ENCODE measurements at places on chromosomes 11 and 22.
A peak's percentile ranks its signal among the peaks of the same experiment; 100 is the strongest.

DNA sequence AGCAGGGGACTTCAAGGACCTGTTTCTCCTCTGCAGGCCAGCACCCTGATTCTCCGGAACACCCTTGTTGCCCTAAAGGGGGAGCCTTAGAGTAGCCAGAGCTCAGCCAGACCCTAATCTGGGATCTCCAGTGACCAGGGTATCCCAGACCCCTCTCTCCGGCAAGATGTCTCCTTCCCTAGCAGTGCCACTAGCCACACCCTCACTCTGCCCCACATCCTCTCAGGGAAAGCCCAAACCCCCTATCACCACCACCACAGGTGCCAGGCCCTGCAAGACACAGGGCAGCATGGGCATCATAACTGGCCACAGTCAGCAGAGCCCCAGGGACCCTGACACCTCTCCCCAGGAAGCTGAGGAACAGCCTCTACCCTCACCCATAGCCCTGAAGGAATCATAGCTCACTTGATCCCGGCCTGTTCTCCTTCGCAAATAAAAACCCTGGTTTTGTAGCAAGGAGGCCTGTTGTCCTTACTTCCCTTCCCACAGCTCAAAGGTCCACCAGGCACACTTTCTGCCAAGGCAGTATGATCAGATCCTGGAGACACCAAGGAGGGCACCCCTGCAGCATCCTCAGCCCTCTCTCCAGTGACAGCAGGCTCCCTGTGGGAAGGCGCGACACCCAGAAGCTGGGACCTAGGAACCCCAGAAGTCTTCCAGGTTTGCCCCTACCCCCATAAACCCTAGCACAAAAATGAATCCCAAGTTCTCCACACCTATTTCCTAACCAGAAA lies 4.6 kb downstream of the CFL1 start:
- DNase-seq: no peak

GRCh38 chr11:69000831-69001242 lies 12.2 kb downstream of the MRGPRF start:
- DNase-seq: no peak

GRCh38 chr11:20154381-20154780 lies 5.9 kb downstream of the DBX1 start:
- DNase-seq: no peak

DNA sequence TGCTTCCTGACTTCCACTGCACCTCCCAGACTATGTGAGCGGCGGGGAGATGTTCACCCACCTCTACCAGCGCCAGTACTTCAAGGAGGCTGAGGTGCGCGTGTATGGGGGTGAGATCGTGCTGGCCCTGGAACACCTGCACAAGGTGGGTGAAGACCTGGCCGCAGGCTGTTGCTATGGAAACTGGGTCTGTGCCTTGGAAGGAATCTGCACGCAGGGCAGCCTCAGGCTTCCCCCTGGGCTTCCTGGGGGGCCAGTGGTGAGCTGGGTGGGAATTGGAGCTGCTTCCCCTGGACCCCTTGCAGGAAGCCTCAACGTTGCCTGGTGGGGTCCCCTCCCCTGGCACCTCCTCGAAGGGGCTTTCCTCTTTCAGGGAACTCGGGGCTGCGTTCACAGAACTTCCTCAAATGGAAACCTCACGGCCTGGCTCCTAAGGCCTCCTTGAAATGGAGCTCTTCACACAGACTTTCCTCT lies 1.5 kb downstream of the RPS6KA4 start:
- DNase-seq: peak; percentile 53

DNA sequence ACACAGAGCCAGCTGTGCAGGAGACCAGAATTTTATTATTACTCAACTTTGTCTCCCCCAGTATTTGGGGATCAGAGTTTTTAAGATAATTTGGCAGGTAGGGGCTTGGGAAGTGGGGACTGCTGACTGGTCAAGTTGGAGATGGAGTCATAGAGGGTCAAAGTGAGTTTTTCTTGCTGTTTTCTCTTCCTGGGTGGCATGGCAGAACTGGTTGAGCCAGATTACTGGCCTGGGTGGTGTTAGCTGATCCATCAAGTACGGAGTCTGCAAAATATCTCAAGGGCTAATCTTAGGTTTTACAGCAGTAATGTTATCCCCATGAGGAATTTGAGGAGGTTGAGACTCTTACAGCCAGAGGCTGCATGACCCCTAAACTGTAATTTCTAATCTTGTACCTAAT lies 153.5 kb downstream of the OR4C45 start:
- DNase-seq: no peak

Measured in GM20000 (cell line).